Panc1 (cell line): ENCODE measurements at places on chromosomes 5 and 9. TPM values are rescaled to one million over a fixed set of nuclear protein-coding genes. Genes with fewer than 3 reads are reported as not detected.

ITK gene
- 0.26 TPM for total RNA-seq

OR1J2 gene
- not detected for total RNA-seq

EDIL3 gene
- total RNA-seq: 17.6 TPM

CAMK4 gene
- 0.39 TPM for total RNA-seq

BNC2 gene
- 5.7 TPM for total RNA-seq

SARDH gene
- total RNA-seq: 0.13 TPM

NUTM2G gene
- not detected for total RNA-seq

GABRA6 gene
- not detected for total RNA-seq

ASPN gene
- total RNA-seq: not detected

CD14 gene
- 2.5 TPM for total RNA-seq

DMRTA1 gene
- total RNA-seq: 1.8 TPM

PCDHGA5 gene
- total RNA-seq: 0.67 TPM
